ENCODE measurements at places on chromosomes 6 and 20.
A peak's percentile ranks its signal among the peaks of the same experiment; 100 is the strongest.

GRCh38 chr6:79076160-79076559 lies 1.9 kb downstream of the PHIP start:
- peak; percentile 35 for DNase-seq

DNA sequence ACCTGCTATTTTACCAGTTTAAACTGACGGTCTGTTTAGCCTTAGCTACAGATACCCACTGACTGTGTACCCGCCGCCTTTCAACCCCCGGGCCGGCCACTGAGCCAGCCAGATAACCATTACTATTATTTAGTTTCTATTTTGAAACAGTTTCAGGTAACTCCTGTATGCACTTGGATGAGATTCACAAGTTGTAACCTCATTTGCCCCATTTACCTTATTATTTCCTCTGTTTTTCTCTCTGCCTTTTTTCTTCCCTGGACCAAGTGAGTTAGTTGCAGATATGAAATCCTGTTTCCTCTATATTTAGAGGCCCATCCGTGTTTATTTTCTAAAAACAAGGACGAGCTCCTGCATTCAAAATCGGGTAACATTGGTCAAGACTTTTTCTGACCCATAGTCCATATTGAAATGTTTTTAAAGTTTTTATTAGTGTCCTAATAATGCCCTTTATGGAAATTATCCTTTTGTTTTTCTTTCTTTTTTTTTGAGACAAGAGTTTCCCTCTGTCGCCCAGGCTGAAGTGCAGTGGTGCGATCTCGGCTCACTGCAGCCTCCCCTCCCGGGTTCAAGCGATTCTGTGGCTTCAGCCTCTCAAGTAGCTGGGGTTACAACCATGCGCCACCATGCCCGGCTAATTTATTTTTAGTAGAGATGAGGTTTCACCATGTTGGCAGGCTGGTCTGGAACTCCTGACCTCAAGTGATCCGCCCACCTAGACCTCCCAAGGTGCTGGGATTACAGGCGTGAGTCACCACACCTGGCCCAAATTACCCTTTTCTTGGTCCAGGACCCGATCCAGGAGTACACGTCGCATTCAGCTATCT lies 767 bp downstream of the AP5S1 start:
- DNase-seq = no peak

- DNase-seq = no peak
Observed at GRCh38 chr6:37580176-37580955, 80.7 kb upstream of the CCDC167 start.

GRCh38 chr6:52704060-52704459 lies 33.1 kb downstream of the TMEM14A start:
- DNase-seq = no peak

DNA sequence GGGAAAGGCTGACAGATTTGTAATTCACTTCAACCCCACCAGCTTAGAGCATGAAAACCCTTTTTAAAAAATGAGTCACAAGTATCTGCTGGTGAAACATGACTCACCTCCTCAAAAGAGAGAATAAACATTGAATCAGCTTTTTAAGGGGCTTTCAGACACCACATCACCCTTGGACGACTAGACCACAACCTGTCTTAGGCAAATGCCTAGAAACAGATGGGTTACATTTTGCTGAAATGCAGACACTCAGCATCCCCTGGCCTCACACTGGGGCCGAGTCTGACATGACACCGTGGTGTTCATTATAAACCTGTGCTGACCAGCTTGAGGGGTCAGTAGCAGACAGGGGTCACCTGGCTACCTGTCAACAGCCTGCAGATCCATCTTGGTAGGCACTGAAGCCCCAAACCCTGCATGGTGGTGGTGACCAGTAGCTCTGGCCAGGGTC lies 175.3 kb upstream of the CST7 start:
- DNase-seq = no peak

DNA sequence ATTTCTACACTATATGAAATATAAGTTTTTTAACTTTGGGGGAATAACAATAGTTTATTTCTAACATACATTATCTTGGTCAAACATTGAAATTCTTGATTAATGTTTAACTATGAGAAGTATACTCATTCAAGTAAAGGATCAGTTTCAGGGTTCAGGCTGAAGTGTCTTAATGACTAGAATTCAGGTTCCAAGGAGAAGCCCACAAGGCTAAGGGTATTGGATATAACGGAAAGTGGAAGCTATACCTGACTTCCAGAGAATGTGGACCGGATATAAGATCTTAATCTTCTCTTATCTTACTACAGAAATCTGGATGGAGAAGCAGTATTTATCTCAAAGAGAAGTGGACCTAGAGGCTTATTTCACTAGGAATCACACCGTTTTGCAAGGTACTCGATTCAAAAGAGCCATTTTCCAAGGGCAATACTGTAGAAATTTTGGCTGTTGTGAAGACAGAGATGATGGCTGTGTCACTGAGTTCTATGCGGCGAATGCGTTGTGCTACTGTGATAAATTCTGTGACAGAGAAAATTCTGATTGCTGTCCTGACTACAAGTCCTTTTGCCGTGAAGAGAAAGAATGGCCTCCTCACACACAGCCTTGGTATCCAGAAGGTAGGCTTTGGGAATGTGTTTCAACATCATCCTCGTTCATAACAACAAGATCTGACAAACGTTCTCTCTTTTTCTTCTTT lies at the start of gene TINAG:
TSS of gene TINAG (plus strand) at position 153 of the 697 bp plus-strand sequence. CDS start at position 263, 110 bp downstream.
- no peak for DNase-seq

GRCh38 chr20:48657426-48658197 lies 170.2 kb downstream of the PREX1 start:
- peak; percentile 52 for DNase-seq

DNA sequence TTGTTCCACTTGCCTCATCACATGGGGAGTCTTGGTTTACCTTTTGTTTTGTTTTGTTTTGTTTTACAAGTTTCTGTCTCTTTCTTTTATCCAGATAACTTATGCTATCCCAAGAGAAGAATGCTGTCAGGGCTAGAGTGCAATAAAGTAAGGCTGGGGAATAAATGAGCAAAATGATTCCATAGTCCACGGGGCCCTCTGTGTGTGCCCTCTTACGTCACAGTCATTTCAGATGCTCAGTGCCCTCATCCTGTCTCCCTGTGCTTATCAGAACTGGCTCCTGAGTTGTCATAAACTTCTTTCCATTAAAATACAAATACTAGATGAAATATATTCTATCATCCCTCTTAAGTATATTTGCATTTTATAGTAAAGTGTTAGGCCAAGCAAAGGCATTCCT lies 30.8 kb upstream of the ENPP1 start:
- no peak for DNase-seq

DNA sequence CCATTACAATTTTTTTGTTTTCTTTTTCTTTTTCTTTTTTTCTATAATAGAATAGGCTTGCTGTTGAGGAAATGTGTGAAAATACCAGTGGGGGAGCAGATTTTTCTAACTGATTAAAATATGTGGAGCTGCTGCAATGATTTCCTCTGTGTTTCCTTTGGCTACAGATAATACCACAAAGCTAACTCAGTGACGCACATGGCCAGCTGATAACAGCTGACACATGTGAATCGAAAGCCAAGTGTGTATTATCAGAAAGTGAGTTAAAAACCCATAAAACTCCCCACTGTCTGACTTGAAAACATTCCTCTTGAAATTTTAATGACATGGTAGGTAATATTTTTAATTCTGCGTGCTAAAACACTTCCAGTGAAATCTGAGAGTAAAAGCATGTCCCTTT lies 70.8 kb upstream of the AHI1 start:
- no peak for DNase-seq

DNA sequence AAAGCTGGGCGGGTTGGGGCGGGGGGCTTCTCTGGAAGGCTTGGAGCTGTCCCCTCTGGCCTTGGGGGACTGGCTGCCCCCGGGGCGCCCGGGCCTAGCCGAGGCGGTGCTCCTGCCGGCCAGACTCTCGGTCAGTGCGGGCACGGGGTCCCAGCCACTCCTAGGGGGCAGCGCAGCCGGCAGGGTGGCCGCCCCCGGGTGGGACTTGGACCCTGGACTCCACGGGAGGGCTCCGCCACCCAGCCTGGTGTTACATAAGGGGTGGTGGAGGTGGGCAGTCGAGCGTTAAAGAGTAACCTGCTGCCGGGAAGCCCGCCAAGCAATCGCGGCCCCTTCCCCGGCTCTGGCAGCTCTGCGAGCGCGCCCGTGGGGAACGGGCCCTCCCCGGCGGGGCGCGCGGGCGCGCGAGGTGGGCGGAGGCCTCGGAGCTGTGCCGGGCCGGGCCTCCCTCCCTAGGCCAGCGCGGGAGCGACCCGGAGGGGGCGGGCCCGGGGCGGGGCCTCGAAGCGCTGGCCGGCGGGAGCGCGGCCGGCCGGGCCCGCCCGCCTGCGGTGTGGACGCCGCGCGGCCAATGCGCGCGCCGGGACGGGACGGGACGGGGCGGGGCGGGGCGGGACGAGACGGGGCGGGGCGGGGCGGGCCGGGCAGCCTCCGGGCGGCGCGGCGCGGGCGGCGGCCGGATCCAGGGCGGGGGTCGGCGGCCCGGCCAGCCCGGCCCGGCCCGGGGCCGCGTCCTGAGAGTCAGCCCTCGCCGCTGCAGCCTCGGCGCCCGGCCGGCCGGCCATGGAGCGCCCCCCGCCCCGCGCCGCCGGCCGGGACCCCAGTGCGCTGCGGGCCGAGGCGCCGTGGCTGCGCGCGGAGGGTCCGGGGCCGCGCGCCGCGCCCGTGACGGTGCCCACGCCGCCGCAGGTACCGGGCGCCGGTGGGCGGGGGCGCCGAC lies at the start of gene SLC2A4RG:
TSS of gene SLC2A4RG (plus strand) at position 647 of the 940 bp plus-strand sequence. CDS start at position 784, 137 bp downstream.
- DNase-seq = peak; percentile 58

GRCh38 chr20:47175493-47175892 lies 181.0 kb downstream of the ZMYND8 start:
- no peak for DNase-seq

DNA sequence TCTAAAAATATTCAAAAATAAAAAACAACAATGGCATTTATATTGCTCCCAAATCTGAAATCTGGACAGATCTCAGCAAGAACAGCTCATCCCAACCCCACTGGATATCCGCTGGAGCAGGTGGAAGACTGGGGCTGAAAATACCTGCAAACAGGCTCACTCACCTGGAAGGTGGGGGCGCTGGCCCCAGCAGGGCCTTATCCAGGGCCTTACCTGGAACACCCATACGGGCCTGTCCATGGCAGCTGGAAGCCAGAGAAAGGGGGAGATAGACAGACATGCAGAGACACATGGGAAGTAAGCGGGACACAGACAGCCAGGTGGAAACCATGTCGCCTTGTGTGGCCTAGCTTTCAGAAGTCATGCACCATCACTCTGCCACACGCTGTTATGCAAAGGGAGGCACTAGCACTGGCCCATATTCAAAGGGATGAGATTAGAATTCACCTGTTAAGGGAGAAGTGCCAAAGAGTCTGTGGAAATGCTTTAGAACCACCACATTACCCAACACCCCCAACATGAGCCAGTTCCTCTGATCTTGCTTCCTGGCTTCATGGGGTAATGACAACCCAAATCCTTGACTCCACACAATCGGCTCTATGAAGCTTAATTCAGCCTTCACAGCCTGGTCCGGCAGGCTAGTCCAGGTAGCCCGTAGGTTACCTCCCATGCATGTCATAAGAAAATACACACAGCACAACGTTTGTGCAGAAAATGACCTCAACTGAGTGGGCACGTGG lies 99.0 kb upstream of the CDYL start:
- no peak for DNase-seq

- no peak for DNase-seq
Observed at GRCh38 chr20:19785173-19785982, 27.3 kb downstream of the RIN2 start.

GRCh38 chr6:45057711-45058110 lies 270.4 kb upstream of the RUNX2 start:
- DNase-seq = no peak

DNA sequence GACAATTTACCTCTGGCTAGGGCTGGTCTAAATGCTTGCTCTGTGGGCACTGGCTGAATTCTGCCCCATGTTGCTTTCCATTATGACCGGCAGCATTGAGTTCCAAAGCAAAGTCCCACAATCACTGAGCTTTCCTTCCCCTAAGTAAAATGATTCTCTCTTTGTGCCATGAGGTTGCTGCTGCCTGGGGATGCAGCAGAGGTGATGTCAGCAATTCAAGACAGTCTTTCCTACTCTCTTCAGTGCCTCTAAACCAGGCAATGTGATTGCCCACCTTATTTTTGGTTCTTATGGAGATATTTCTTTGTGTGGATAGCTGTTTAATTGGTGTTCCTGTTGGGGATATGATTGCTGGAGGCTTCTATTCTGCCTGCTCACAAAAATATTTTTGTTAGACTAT lies 1043.9 kb upstream of the EPHA7 start:
- no peak for DNase-seq

DNA sequence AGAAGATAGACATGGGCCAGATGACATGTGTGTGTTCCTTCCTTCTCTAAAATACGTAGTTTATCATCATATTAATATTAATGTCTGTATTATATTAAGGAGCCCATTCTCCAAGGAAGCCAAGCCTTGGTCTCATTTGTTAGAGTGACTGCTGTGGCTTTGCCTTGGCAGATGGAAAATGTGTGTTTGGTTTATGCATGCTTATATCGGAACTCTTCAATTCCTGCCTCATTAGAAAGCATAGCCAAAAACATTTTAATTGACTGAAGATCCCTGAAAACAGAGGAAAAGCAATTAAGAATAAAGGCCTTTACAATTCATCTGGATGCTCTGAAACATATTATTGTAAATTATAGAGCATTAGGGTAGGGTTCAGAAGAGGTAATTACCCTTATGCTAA lies 106.4 kb downstream of the COL9A1 start:
- DNase-seq = no peak

GRCh38 chr6:100461917-100462705 lies 2.6 kb downstream of the SIM1 start:
- no peak for DNase-seq

GRCh38 chr6:26351544-26351953 lies 13.4 kb upstream of the BTN3A2 start:
- DNase-seq = no peak

- DNase-seq = peak; percentile 35
Observed at GRCh38 chr6:100775667-100776066, 105.5 kb downstream of the ASCC3 start.

DNA sequence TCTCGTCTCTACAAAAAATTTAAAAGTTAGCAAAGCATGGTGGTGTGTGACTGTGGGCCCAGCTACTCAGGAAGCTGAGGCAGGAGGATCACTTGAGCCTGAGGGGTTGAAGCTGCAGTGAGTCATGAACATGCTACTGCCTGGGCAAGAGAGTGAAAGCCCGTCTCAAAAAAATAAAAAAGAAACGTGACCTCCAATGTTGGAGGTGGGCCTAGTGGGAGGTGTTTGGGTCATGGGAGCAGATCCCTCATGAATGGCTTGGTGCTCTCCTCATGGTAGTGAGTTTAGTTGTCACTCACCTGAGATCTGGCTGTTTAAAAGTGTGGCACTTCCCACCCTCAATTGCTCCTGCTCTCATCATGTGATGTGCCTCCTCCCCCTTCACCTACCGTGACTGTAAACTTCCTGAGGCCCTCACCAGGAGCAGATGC lies 24.3 kb downstream of the RBL1 start:
- DNase-seq = no peak

- no peak for DNase-seq
Observed at GRCh38 chr20:47747669-47748031, 37.6 kb downstream of the SULF2 start.
